ENCODE measurements at places on chromosomes 6 and 20.

- no peak for DNase-seq
These were observed 126.5 kb downstream of the REV3L start for GRCh38 chr6:111356551-111356950.

GRCh38 chr6:40788661-40789655 is 201.8 kb upstream of the LRFN2 start:
- no peak for DNase-seq

GRCh38 chr6:158766621-158767455 is 52.3 kb downstream of the EZR start:
- DNase-seq = no peak

- no peak for DNase-seq
These were observed 23.4 kb upstream of the HLA-DQB1 start for GRCh38 chr6:32689531-32690501.

DNA sequence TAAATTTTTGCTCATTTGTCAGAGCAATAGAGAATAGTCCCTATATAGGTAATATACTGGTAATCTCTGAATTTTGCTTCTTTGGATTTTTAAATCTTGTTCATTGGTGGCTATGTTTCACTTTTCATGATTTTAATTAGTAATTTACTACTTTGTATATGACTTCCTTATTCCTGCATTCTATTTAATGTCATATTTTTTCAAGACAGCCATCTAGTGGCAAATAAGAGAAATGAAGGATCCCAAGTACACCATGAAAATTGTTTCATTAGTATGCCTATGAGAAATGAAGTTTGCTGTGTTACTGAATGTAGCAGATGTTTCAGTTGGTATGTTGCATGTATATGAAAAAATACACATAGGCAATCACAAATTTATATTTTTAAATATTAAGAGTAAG is 82.4 kb downstream of the ZNF292 start:
- DNase-seq = no peak

- no peak for DNase-seq
These were observed 120.2 kb upstream of the LOC128125822 start for GRCh38 chr6:63452125-63452524.

GRCh38 chr6:1724124-1724523 is 114.4 kb downstream of the FOXC1 start:
- no peak for DNase-seq

DNA sequence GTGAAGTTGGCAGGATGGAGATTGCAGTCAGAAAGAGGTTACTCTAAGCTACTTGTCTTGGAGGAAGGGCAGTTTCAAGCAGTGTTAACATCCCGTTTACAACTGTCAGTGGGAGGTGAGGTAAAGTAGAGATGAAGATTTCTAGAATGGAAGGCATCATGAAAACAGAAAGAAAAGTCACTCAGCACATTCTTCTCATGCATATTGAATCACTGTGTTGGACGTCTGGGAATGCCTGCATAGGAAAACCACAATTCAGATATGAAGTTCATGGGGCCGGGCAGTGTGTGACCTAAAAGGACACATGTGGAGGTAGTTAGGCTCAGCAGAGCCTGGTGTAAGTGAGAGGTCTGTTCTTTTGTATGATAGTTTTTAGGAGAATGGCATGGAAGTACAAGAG is 73.5 kb upstream of the LAMP5 start:
- DNase-seq = no peak

GRCh38 chr6:128275681-128276080 is 244.7 kb downstream of the PTPRK start:
- no peak for DNase-seq

DNA sequence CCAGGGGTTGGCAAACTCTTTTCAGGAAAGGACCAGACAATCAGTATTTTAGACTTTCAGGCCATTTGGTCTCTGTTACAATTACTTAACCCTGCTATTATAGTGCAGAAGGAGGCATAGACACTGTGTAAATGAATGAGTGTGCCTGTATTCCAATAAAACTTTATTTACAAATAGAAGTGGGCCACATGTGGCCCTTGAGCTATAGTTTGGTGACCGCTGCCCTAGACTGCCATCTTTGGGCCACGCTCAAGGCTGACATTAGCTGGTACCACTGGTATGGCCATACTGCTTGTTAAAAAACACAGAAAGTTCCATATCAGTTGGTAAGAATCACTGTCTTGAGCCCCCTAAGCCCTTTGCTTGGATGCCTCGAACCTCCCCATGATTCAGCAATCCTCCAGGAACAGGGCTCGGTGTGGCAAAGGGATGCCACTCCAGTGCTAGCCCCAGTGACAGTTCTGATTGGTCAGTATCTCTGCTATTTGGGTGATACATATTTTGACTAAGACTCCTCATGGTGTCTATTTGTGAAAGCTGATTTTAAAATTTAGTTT is 23.3 kb upstream of the SNRNP48 start:
- DNase-seq = no peak

DNA sequence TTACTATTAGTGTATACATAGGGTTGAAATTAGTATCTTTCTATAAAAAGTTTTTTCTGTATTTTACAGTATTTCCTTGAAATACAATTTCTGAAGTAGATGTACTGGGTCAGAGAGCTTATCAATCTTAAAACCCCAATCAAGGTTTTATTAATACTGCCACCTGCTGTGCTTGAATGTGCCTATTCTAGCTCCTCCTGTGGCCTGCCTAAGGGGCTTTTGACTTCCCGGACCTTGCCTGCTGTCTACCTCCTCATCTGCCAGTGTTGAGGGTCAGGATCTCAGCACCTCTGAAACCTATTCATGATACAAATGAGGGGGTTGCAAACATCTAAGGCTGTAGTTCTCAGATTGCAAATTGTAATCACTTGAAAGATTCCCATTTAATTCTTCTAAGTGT is 9.2 kb downstream of the PACRG start:
- no peak for DNase-seq

DNA sequence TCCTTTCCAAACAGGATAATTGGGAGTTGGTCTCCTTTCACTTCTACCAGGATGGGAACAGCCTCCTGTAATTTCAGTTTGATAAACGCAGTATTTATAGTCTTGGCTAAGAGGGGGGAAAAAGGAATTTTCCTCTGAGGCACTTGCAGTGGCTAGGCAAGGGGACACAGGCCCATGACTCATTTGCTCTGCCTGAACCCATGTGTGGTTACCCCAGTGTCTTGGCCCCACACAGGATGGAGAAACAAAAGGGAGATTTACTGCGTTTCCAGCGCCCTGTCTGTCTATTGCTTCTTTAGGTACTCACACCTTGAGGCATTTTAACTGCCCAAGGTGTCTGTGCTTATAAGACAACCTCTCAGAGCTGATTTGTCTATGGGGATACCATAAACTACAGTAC is 74.8 kb upstream of the NEDD9 start:
- DNase-seq = no peak

DNA sequence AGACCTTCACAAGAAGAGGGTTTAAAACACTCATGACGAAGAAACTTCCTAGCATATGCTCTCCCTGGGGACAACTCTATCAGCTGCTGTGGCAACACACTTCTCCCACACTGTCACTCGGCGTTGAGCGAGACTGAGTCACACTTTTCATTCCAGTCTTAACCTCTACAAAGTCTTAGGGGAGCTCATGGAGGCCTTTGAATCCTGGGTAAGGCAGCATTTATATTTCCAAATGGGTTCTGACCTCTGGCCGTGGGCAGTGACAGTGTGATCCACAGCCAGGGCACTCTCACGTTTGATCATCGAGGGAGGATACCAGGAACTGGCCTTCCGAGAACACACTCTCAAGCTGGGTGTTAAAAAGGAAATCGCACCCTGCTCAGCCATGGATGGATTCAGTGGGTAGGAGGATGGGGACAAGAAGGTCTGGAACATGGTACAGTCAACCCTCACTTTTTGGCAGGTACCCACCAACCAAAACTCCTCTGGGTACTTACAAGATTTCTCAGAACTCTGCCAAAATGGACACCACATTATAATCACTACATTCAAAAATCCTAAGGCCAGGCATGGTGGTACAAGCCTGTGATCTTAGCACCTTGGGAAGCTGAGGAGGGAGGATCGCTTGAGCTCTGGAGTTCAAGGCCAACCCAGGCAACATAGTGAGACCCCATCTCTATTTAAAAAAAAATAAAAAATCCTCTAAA is 19.6 kb downstream of the RRBP1 start:
- DNase-seq = no peak

- no peak for DNase-seq
These were observed 2.1 kb upstream of the RPS12 start for GRCh38 chr6:132812255-132812732.

DNA sequence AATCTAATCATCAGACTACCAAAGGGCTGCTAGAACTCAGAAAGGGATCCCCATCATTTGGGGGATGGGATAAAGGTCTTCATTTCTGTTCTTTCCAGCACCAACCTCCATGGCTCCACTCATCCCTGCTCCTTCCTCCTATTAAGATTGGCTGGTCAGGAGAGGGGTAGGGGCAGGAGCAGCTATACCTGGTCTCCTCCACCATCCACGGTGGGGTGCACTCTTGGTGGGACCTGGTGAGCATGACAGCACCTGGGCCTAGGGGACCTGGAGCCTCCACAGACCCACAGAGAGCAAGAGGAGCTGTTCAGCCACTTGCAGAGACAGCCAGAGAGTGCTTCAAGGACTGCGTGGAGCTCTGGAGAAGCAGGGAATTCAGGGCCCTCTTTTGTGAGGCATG is 6.1 kb upstream of the ULBP2 start:
- no peak for DNase-seq

- DNase-seq = no peak
These were observed 29.1 kb downstream of the ZDHHC14 start for GRCh38 chr6:157410045-157410444.

DNA sequence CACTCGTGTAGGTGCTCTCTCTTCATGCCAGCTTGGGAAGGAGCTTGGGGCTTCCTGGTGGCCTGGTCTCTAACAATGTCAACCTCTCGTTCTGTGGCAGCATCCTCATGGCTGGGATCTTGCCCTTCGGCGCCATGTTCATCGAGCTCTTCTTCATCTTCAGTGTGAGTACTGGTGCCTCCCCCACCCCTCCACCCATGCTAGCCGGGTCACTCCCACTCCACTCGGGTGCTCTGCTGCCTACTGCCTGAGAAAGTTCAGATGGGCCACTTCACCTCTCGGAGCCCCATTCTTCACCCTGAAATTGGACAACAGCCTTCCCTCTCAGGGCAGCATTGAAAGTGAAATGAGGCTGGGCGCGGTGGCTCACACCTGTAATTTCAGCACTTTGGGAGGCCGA is 48.8 kb downstream of the TM9SF4 start:
- no peak for DNase-seq

GRCh38 chr6:136415351-136416007 is 125.8 kb upstream of the BCLAF1 start:
- DNase-seq = no peak

- DNase-seq = no peak
These were observed 51.4 kb upstream of the RPS6KA2 start for GRCh38 chr6:166678426-166678825.

- DNase-seq = no peak
These were observed 27.9 kb upstream of the RTF2 start for GRCh38 chr20:56440346-56441007.

DNA sequence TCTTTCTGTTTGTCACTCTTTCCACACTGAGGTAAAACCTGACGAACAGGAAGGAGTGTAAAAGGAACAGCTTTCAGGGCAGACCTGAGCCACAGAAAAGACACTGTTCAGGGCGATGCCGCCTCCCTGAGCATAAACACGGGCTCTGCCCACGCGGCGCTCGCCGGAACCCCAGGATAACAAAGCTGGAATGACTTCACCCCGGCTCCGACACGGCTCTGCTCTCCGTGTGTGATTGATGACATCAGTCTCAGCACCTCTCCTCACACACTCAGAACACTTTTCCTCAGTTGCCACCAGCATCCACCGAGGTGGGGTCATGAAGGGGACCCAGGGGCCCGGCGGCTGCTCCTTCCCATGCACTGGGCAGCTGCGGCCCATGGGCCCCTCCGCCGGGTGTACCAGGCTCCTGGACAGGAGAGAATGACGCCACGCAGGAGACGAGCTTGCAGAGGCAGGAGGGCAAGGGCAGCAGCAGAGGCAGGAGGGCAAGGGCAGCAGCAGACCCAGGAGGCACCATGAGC is 43.6 kb downstream of the DLL1 start:
- DNase-seq = no peak

GRCh38 chr6:35980991-35981645 is 43.3 kb downstream of the SLC26A8 start:
- no peak for DNase-seq

DNA sequence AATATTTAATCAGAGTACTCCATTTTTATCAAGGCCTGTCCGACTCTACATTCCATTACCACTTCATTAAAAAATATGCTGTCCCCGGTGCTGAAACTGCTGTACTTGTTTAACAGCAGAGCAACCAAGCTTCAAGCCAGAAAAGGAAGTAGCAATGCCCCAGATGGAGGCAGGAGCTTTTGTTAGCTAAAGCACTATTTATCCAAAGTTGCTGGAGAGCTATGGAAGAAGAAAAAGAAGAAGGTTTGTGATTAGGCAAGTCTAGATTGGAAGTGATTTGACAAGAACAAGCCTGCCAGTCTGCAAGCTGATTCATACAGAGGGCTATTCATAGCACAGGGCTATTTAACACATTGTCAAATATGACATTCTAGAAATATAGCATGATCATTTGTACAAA is 160.9 kb upstream of the SPTLC3 start:
- no peak for DNase-seq

- no peak for DNase-seq
These were observed 2.0 kb downstream of the CD24 start for GRCh38 chr6:106972500-106972899.

DNA sequence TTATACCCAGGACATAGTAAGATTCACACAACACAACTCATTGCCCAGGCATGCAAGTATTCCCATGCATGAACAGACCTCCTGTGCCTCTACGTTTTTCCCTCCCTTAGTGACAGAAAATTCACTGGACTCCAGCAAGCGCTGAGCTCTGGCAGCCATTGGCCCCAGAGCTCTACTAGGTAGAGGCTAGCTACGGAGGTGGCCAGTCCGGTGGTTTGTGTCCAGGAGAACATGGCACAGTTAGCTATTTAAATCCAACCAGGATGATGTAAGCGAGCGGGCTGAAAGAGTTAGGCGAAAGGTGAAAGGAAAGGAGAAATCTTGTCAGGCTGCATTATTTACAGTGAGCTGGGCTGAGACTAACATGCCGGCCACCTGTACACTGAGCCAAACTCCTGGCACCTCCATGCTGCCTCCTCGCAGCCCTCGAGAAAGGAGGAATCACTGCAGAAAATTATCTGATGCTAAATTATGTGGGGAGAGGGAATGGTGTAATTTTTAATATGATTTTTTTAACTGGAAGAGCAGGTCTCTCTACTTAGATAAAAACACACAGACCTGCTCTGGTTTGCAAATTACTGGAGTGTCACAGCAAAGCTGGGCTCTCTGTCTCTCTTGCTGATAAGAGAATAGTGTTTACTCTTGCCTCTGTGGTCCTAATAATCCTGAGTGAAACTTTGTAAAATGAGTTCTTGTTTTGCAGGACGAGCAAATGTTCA is 50.1 kb upstream of the ARMC2 start:
- no peak for DNase-seq

DNA sequence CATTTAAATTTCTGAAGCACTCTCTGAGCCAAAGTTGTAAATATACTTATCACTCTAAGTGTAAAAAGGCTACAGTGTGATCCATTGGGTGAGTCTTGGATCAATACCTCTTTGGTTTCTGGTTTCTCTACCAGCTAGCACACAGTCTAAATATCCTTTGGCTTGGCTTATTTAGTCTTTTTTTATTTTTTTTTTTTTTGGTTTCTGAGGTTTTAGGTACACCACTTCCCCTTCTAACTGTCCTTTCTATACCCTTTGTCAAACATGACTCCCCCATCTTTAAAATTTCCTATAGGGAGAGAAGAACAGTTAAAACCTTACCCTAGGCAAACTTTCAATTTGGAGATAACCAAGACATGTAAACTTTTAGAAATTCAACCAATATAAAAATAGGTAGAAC is 379.0 kb downstream of the PHF3 start:
- DNase-seq = no peak
